ENCODE measurements at places on chromosomes 4 and X.

- DNase-seq, result no peak
These were observed 856.8 kb downstream of the STIM2 start for GRCh38 chr4:27717431-27717755.

DNA sequence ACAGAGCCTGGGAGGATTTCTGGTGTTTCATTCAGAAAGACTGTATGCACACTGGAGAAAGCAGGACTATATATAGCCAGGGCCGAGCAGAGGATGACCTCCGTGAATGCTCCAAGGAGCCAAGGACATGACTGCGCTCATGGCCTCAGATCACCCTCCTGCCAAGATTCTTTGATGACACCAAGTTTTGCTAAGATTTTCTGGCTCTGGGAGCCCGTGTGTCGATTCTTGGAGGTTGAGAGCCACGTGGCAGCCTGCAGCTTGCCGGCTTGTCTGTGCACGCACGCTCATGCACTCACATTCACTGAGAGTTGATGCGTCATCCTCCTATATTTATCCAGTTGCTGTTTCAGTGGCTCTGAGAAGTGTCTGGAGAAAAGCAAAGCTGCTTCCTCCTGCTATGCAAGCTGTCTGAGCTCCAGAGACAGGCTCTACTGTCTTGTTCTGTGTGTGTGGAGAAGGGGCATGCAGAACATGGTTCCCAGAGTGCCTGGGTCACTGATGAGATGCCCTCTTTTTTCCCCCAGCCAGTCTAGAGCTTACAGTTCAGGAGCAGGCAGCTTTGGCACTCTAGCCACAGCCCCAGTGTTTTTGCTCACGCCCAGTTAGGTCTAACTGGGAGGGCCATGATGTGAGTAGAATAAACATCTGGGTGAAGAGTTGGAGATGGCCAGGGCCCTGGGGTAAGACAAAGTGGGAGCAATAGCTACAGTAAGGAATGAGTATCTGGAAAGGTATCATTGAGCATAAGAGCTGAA lies 64.9 kb upstream of the SCOC start:
- peak; percentile 42 for DNase-seq

- no peak for DNase-seq
These were observed 63.2 kb upstream of the BMP3 start for GRCh38 chr4:80967346-80967745.

DNA sequence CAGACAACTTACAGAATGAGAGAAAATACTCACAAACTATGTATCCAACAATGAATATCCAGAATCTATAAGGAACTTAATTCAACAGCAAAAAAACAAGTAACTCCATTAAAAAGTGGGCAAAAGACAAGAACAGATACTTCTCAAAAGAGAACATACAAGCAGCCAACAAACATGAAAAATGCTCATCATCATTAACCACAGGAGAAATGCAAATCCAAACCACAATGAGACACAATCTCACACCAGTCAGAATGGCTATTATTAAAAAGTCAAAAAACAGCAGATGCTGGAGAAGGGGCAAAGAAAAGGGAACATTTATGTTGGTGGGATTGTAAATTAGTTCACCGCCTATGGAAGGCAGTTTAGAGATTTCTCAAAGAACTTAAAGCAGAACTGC lies 150.3 kb downstream of the FGF16 start:
- DNase-seq, result no peak

GRCh38 chr4:30903502-30904214 lies 183.5 kb downstream of the PCDH7 start:
- DNase-seq, result no peak

DNA sequence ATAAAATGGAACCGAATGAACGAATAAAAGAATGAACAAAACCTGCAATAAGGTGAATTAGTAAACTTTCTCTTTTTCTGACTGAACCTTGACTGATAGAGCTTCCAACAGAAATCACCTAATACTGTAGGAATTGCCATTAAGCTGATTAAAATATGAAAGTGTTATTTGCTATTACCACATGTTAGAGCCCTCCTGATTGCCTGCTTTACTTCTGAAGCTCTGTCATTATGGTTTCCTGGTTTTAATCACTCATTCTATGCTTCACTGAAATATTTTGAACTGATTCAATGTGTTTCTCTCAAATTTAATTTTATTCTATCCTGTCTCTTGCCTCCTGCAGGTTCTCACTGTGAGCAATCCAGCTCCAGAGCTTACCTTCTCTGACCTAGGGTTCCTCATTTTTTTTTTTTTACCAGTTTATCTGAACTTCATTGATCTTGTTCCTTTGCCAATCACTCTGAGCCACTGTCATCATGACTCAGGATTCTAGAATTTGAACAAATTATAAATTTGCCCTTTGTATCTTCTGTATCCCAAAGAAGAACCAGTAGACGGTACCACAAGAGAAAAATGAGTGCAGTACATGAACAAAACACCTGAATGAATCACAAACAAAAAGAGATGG lies 48.1 kb upstream of the UGT2B15 start:
- no peak for DNase-seq

- DNase-seq, result no peak
These were observed 608.8 kb upstream of the PCDH10 start for GRCh38 chr4:132540268-132540667.

DNA sequence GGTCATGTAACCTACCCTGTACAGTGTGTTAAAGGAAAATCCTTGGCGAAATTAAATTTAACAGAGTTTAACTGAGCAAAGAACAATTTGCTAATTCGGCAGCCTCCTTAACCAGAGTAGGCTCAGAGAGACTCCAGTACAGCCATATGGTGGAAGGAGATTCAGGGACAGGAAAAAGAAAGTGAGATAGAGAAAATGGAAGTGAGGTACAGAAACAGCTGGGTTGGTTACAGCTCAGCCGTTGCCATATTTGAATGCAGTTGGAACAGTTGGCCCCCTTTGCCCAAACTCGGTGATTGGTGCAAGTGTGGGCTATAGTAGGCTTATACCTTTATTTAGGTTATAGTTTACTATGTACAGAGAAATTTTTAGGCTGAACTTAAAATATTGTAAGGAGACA lies 48.8 kb upstream of the GBA3 start:
- DNase-seq, result no peak
